ENCODE measurements at places on chromosomes 4 and X.
A peak's percentile ranks its signal among the peaks of the same experiment; 100 is the strongest.

- DNase-seq, result no peak
These were observed 364.8 kb downstream of the SMARCA1 start for GRCh38 chrX:129158505-129158904.

- no peak for DNase-seq
These were observed 1.6 kb downstream of the SLITRK4 start for GRCh38 chrX:143634309-143634662.

DNA sequence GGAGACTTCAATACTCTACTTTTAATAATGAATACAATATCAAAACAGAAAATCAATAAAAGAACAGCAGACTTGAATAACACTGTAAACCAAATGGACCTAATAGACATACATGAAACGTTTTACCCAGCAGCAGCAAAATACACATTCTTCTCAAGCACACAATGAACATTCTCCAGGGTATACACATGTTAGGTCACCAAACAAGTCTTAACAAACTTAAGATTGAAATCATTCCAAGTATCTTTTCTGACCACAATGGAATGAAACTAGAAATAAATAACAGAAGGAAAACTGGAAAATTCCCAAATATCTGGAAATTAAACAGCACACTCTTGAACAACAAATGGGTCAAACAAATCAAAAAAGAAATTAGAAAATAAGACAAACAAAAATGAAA lies 145.0 kb upstream of the CT83 start:
- no peak for DNase-seq

DNA sequence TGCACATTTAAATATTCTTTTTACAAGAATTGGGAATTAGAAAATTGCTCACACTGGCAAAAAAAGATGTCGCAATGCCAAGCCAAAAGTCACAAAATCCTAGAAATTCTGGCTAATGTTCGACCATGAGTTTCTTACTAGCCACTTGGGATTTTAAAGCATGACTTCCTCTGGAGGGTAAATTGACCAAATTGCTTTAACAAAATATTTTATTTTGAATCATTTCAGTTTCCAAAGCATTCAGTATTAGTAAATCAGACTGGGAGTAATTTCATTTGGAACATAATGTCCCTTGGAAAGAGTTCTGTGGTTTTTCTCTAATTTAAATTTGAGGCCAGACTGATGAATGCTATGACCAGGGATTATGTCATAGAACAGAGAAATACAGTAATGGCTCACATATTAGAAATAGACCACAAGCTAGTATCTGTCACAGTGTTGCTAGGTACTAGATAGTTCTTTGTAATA lies 7.6 kb upstream of the CXCL5 start:
- peak; percentile 62 for DNase-seq

GRCh38 chrX:38561951-38562719 lies 793 bp downstream of the TSPAN7 start:
- no peak for DNase-seq

DNA sequence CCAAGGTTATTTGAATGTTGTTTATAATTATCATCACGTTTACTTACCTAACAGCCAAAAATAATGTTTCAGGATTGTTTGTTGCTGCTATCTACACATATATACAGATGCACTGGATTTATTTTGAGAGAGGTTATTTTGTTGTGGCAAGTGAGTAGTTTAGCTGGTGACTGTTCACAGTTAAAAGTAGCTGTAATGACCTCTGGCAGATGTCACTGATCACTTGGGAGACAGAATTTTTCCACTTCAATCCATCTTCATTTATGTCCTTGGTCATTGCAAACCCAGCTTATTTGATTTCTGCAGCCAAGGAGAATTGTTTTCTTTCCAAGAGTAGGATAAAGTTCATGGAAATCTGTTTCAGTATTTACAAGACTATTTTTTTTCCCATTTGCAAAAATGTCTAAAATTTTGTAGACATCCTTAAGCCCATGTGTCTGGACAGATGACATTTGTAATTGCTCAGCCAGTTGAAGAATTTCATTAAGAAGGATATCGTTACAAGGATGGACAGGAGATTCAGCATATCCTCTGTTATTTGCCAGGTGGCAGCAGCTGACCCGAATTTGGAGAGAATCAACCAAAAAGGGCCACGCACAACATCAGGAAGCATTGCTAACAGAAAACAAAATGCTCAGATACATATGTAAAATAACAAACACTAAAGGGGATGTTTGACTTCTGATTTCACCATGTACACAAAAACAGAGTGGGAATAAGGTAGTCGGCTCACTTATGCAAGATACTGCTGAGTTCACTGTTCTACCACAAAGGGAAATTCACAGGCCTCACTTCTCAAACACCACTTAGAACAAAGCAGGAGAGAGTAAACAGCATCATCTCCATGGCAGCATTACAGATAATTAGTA lies 64.5 kb downstream of the GPRIN3 start:
- no peak for DNase-seq

DNA sequence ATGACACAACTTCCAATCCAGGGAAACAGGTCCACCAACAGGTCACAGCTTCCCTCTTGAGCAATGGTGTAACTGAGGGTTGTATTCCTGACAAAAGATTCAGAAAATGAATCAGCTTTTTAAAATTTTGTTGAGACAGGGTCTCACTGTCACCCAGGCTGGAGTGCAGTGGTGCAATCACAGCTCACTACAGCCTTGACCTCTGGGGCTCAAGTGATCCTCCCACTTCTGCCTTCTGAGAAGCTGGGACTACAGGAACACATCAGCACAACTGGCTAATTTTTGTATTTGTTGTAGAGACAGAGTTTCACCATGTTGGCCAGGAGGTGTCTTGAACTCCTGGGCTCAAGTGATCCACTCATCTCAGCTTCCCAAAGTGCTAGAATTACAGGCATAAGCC lies 43.7 kb downstream of the SAT1 start:
- DNase-seq, result no peak

DNA sequence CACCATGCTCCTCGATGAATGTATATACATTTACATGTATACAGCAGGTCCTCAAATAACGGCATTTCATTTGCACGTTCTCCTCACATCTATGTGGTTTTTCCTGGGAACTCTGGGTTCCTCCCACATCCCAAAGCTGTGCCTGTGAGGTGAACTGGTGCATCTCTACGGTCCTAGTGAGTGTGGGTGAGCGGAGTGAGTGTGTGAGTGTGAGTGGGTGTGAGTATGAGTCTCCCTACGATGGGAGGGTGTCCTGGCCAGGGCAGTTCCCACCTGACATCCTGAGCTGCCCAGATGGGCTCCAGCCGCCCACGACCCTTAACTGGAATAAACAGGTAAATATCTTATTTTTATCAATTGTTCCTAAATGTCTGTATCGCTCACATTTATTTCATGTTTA lies 40.0 kb downstream of the ACSL1 start:
- no peak for DNase-seq

- no peak for DNase-seq
These were observed 338.9 kb downstream of the PTTG2 start for GRCh38 chr4:38298868-38299713.

DNA sequence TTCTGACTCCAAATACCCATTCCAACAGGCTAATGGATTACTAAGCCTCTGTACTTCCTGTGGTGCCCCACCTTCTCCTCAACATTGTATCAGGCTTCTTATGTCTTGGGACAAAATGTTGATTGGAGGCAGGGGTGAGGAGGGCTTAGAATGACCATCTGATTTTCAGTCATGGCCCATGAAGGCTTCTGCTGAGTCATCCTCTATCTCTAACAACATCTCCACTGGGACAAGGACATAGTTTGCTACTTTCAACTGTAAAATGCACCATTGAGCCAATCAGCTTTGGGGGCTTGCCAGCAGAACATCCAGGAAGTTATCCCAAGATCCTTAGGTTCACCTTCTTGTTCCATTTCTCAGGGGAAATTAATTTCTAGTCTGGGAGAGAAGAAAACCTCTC lies 29.5 kb downstream of the MAGEB17 start:
- no peak for DNase-seq

DNA sequence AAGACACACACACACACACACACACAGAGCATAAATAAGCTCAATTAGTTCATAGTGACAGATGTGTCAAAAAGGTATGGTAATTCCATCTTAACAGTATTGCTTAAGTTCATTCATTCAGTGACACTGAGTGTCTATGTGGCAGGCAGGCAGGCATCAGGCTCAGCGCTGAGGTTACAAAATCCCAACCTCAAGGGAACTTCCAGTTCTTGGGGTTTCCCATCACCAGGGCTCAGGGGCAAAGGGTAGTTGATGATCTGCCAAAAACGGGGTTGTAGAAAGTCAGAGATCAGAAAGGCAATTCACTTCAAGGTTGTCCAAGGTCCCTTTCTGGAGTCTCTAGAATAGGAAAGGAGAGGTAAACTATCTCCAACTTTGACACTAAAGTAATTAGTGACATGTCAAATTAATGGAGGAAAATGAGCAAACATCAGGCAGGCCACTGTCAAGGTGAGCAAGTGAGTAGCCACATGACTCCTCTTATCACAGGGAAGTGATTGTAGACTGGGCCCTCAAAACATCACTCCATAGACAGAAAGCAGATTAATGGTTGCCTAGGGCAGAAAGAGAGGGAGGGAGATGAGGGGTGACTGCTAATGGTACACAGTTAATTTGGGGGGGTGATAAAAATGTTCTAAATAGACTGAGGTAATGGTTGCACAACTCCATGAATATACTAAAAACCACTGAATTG lies 41.8 kb downstream of the GPC4 start:
- no peak for DNase-seq

DNA sequence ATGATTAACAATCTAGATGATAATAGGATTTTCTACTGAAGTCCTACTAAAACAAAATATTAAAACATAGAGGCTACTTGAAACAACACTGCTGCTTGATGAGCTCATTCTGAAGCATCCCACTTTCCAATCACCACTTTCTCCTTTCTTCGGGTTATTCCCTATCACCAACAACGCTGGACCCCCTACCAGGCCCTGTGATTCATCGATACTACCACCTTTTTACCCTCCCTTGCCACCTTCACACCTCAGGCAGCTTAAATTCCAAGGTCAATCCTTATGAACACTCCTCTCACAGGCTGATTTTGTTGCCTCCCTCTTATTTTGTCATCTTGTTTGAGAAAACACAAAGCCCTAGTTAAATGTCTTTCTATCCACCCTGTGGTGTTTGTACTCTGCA lies 102.6 kb downstream of the IQCM start:
- no peak for DNase-seq

GRCh38 chr4:54586320-54586955 lies 71.3 kb upstream of the KIT start:
- DNase-seq, result no peak

DNA sequence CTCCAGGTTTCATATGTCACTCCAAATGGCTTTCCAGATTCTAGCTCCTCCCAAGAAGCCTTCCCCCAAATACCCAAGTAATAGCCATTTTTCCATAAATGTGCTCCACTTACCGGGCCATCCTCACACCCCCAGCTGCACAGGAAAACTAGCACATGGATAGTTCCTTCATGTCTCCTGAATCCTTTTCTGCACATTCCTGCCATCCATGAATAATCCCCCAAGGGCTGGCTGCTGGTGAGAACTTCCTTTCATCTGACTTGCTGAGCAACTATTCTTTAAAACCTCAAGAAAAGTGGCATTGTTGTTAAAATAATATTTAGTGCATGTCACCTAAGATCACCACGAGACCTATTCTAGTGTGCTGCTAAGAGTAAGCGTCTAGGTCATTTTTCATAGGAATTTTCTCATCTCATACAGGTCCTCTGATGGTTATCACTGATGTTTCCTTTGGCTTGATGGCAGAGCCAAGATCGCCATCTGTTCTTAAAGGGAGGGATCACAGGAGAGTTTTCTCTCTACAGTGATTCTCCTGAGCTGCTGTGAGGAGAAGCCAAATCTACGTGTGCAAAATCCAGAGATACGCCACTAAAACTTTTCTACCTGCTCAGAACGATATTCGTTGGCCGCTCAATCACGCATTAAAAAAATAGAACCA lies 71.3 kb downstream of the MAP3K15 start:
- no peak for DNase-seq
